GM20000 (cell line): ENCODE measurements at places on chromosomes 4 and X.

- DNase-seq = no peak
Observed at GRCh38 chrX:117957128-117957527, 159.5 kb downstream of the KLHL13 start.

GRCh38 chrX:24777660-24778059, 83.9 kb downstream of the POLA1 start:
- DNase-seq = peak; percentile 37

- no peak for DNase-seq
Observed at GRCh38 chr4:176307666-176307930, 12.2 kb upstream of the SPCS3 start.

- DNase-seq = no peak
Observed at GRCh38 chr4:123832173-123833026, 435.8 kb downstream of the SPRY1 start.

- DNase-seq = no peak
Observed at GRCh38 chr4:185265942-185266341, 56.5 kb downstream of the SNX25 start.

- peak; percentile 55 for DNase-seq
Observed at GRCh38 chr4:83180431-83180968, 66.0 kb upstream of the PLAC8 start.

- no peak for DNase-seq
Observed at GRCh38 chrX:18410038-18410437, 15.4 kb upstream of the CDKL5 start.

- DNase-seq = no peak
Observed at GRCh38 chr4:1927675-1928074, 56.5 kb downstream of the NSD2 start.

DNA sequence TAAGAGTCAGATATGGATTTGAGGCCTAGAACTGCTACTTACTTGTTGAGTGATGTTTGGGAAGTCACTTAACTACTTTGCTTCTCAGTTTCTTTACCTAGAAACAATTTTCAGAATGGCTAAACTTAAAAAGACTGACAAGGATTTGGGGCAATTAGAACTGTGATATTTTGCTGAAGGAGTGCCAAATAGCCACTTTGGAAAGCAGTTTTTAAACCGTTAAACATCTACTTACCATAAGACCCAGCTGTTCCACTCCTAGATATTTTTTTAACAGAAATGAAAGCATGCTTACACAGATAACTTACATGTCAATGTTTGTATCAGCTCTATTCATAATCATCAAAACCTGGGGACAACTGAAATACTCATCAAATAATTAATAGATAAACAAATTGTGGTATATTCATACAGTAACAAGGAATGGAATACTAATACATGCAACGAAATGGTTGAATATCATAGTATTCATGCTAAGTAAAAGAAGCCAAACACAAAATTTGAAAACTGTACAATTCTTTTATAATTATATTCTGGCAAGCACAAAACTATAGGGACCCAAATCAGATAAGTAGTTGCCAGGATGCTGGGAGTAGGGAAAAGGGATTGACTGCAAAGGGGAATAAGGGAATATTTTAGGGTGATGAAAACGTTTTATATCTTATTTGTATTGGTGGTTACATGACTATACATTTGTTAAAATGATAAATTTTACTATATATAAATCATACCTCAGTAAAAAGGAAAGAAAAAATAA, 24.0 kb downstream of the RPA4 start:
- no peak for DNase-seq

DNA sequence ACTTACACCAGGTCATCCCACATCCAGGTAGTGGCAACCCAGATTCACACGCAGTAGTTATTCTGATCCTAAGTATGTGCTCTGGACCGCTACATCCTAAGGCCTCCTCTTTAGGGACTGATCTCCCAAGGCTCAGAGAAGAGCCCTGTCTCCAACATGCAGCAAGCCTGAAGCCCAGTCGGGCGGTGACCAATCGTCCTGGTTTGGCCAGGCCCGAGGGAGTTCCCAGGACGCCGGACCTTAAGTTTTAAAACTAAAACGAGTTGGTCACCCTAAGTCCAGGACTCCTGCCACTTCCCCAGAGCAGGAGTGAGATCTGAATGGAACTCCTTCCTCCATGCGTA, 385 bp downstream of the LYAR start:
- no peak for DNase-seq

DNA sequence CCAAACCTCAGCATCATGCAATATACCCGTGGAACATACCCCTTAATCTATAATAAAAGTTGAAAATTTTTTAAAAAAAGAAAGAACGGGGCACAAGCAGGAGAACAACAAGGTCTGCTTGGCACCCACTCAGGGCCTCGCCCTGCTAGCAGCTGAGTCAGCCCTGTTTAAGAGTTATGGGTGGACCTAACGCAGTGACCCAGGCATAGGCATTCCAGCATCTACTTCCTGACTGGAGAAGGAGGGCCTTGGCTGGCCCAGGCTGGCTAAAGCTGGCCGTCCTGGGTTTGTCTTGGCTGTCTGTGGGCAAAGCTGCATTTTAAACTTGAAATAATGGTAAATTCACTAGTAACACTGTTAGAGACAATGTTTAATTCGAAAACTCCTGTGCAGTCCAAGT, 236.7 kb upstream of the PGRMC2 start:
- no peak for DNase-seq

GRCh38 chrX:106247162-106247561, 79.1 kb downstream of the PWWP3B start:
- no peak for DNase-seq

- DNase-seq = no peak
Observed at GRCh38 chr4:78437608-78438088, 113.9 kb upstream of the ANXA3 start.

DNA sequence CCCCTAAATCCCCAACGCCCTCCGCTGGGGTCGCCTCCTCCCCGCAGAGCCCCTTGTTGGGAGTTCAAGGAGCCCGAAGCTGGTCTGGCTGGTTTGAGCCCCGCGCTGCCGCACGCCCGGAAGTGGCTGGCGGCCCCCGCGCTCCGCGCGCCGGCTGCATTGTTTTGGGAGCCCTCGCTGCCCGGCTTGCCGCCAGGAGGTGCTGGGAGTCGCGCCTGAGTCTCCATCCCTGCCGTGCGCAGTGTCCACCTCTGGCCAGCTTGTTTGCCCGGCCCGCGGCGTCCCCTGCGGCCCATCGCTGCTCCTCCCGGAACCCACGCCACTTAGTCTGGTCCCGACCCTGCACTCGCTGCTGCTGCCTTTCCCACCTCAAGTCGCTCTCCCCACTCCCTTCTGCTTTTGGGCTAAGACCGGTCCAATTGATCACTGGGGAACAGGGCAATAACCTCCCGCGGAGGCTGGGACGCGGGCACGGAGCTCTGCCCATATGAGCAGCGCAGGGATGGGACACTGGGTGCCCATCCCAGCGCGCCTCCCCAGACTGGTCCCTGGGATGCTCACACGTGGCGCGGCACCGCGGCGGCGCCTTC, 2.2 kb upstream of the SFRP2 start:
- peak; percentile 62 for DNase-seq

DNA sequence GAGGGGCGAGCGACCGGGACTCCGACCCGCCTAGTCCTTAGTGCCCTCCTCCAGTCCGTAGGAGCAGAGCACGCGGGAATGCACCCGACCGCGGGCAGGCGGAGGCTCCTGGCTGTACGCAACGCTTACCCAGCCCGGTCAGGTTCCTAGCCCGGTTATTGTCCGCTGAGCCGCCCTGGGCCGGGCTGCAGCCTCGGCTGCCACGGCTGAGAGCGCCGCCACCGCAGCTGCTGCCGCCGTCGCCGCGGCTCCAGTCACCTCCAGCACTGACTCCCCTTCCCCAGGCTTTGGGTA, at the start of gene AMER1:
Gene AMER1, minus strand, starts transcription at position 268 of the 294 bp plus-strand sequence. CDS start 12,422 bp downstream, outside the sequence.
- DNase-seq = no peak

DNA sequence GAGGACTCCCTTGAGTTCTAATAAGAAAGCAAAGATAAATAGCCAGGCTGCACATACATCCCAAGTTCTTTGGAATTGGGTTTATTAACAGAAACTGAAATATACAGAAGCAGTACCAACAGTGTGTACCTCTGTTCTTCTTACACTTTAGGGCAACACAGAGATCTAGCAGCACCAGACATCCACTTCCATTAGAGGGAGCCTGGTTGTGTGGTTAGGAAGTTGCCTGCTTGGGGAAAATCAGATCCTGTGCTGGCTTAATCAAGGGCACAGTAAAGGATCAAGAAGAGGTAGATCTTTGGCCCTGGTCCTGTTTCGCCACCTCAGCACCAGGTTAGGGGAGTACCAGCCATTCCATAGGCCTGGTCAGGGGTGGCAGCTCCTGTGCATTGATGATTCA, 231.1 kb upstream of the ARHGAP24 start:
- DNase-seq = no peak

DNA sequence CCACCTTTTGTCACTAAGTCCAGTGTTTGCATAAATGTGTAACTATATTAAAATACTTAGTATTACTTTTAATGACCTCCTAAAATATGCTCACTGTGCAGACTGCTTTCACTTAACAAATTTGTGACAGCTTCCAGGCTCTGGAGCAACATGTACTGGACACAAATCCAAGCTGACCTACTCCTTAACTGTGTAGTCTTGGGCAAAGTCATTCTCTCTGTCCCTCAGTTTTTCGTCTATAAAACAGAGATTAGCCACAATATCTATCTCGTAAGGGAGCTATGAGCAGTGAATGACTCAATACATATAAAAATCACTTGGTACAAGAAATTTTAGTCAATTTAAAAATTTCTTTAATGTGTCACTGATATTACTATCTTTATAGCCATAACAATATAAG, 20.4 kb upstream of the RAB40A start:
- no peak for DNase-seq

GRCh38 chr4:24768006-24768405, 27.4 kb upstream of the SOD3 start:
- no peak for DNase-seq

- no peak for DNase-seq
Observed at GRCh38 chr4:174256277-174256713, 27.2 kb downstream of the FBXO8 start.
